ENCODE measurements at places on chromosomes 2 and 18. TPM values are rescaled to one million over a fixed set of nuclear protein-coding genes. Genes with fewer than 3 reads are reported as not detected.
A peak's percentile ranks its signal among the peaks of the same experiment; 100 is the strongest.

GRCh38 chr18:48295586-48296311 is 113.4 kb downstream of the ZBTB7C start:
- H3K27me3 ChIP-seq, result no peaks in the 10 kb centered on the region
- H3K36me3 ChIP-seq, result no peaks in the 10 kb centered on the region
- H3K4me3 ChIP-seq, result no peak overlapping the region
- H3K27ac ChIP-seq, result no peak overlapping the region

- no peaks in the 10 kb centered on the region for H3K27me3 ChIP-seq
- no peak overlapping the region for H3K4me3 ChIP-seq
- no peak for DNase-seq
- H3K4me1 ChIP-seq, result peaks cover 3% of the 10 kb centered on the region
Measured at GRCh38 chr2:190877436-190877835, 3.2 kb upstream of the GLS start.

DNA sequence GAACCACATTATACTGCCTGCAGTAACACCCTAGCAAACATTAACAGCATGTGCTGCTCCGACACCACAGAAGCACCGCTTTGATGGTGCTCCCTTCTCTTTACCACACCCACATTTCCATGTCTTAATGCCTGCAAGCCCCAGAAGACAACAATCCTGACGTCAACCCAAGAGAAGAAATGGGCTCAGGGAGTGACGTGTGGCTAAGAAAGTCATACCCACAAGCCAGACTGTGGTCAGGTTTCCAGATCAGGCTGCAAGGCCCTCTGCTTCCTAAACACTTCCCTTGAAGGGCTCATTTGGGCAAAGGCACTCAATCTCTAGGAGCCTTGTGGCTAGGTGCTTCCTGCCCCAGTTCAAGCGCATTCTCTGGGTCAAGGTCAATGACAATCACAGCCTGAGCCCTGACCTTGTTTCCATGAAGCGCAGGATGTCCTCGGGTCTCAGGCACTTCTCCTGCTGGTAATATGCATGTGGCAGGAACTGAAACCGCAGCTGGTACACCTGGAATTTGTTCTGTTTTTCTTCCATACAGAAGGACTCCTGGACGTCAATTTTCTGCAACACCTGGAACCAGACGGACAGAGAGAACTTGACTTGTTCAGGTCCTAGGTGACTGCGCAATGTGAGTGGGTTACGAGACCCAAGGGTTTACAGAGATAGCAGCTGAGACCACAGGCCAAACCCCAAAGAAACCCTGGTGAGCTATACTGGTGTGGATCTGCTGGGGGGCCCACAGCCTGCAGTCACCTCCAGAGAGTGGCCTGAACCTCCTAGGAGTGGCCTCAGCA is 67.2 kb downstream of the POLR1A start:
- peak overlapping the region; percentile 48 for H3K27ac ChIP-seq
- no peak overlapping the region for H3K4me3 ChIP-seq
- no peaks in the 10 kb centered on the region for H3K27me3 ChIP-seq
- peak; percentile 45 for DNase-seq

TDRD15 gene
- total RNA-seq, result not detected

SLC14A1 gene
- 31.0 TPM for total RNA-seq

MOB1A gene
- 87.4 TPM for total RNA-seq

DNA sequence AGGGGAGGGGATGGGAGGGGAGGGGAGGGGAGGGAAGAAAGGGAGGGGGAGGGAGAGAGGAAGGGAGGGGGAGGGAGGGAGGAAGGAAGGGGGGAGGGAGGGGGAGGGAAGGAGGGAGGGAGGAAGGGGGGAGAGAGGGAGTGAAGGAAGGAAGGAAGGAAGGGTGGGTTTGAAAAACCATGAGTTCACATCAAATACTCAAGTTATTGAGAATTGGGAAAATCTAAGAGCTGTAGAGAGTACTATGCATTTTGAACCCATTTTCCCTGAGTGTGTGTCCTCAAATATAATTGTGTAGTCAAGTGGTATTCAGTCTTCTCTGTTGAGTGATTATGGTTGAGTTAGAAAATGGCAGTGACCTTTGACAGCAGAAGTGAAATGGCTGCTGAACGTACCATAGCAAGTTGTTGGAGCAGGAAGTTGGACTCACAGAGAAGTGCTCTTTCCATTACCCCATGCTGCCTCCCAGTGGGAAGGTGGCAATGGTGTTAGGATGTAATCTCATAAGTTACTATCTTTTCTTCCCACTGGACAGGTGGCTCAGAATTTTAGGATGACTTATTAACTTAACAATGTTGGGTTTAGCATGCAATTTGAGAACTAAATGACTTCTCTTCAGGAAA is 214.6 kb downstream of the SETBP1 start:
- H3K4me1 ChIP-seq, result no peaks in the 10 kb centered on the region
- peak; percentile 84 for DNase-seq
- no peak overlapping the region for H3K4me3 ChIP-seq
- H3K27me3 ChIP-seq, result no peaks in the 10 kb centered on the region
- no peaks in the 10 kb centered on the region for H3K36me3 ChIP-seq

TRABD2A gene
- total RNA-seq, result 14.4 TPM

KCNJ3 gene
- not detected for total RNA-seq

All from fibroblast of lung (primary cell).